NCI-H2107 (cell line): ENCODE measurements at places on chromosomes 1 and 21.

GRCh38 chr1:54016343-54017282 lies 1.4 kb downstream of the LDLRAD1 start:
- no peak for DNase-seq

- no peak for DNase-seq
Measured at GRCh38 chr1:119883826-119884225, 12.5 kb downstream of the ADAM30 start.

- DNase-seq: no peak
Measured at GRCh38 chr1:67427947-67428346, 2.3 kb downstream of the SERBP1 start.

DNA sequence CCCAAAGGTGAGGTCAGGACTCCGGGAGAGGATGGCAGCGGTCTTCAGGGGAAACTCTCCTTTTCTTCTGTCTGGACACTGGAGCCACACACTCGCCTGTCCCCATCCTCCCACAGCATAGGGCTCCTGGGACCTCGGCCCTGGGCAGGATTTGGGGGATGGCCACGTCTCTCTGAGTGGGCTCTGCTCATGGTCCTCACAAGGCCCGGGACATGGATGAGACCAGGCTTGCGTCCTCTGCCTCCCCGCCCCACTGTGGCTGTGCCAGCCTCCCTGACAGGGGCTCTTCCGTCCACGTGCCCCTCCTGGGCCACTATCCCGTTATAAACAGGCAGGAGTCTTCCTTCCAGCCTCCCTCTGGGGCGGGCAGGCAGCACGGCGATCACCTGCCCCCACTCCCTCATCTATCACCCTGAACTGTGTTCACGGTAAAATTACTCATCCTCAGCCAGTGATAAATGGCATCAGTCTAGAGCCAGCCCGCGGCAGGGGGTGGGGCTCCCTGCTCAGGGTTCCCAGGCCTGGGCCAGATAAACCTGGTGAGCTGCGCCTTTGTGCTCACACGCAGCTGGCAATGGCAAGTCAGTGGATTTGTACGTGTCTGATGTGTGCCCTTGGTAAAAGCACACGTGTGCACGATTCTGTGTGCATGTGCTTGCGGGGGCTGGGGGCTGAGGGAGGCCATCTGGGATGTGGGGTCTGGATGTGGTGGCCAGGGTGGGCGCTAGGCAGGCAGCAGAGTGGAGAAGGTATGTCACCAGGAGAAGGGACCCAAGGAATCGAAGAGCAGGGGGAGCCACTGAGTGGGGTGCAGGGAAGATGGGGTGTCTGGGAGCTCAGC lies 12.6 kb upstream of the SAMD11 start:
- no peak for DNase-seq
